ENCODE measurements at places on chromosomes 11 and 22.

GRCh38 chr22:19430890-19431541, 517 bp downstream of the HIRA start:
- DNase-seq = no peak

DNA sequence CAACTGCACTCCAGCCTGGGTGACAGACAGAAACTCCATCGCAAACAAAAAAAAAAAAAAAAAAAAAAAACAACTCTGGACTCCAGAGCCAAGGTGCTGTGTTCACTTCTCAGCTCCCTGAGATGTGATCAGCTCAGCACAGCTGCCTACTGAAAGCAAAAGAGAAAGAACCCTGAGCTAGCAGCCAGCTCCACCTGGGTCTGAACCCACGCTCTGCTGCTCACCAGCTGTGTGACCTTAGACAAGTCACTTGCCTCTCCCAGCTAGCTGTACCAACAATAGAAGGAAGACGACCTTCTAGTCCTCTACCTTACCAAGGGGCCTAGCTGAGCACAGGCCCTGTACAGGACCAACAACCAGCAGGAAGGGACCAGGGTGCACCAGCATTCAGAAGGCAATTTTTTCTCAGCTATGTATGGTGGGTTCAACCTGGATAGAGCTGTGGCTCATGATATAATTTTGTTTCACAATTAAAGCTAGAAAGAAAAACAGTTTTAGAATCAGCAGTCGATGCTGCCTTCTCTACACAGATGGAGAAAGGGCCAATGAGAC, 3.8 kb downstream of the DGCR2 start:
- no peak for DNase-seq

- no peak for DNase-seq
Observed at GRCh38 chr11:34223021-34223813, 117.8 kb downstream of the NAT10 start.

- no peak for DNase-seq
Observed at GRCh38 chr11:10730151-10730550, 20.9 kb upstream of the CTR9 start.

DNA sequence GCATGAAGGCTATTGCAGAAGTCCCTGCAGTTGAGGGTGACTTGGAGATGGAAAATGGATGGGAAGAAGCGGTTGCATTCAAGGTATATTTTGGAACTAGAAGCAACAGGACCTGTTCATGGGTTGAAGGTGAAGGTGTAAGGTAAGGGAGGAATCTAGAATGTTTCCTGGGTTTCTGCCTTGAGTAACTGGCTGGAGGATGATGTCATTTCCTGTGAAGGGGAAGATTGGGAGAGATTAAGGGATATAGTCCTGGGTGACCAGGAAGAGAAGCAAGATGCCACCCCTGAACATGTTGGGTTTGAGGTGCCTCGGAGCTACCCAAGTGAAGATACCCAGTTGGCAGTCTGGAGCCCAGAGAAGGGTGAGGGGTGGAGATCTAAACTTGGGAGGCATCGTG, 12.1 kb upstream of the MOGAT2 start:
- DNase-seq = no peak

GRCh38 chr22:24330636-24331035, 60.0 kb downstream of the SPECC1L start:
- no peak for DNase-seq

DNA sequence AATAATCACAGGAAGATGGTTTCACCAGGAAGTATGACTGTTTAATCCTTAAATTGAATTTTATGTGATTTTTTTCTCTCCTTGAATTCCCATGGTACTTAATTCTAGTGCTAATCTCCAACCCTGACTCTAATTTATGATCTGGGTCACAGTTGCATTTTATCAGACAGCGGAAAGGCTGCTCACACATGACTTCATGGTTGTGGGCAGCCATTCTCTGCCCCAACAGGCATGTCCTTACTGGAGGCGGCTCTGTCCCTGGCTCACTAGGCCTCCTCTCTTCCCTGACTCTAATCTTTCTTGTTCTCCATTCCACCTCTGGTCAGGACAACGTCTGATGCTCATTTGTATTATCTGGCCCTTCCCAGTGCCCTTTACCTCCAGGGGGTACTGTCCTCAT, 184.4 kb downstream of the CHST1 start:
- DNase-seq = no peak

DNA sequence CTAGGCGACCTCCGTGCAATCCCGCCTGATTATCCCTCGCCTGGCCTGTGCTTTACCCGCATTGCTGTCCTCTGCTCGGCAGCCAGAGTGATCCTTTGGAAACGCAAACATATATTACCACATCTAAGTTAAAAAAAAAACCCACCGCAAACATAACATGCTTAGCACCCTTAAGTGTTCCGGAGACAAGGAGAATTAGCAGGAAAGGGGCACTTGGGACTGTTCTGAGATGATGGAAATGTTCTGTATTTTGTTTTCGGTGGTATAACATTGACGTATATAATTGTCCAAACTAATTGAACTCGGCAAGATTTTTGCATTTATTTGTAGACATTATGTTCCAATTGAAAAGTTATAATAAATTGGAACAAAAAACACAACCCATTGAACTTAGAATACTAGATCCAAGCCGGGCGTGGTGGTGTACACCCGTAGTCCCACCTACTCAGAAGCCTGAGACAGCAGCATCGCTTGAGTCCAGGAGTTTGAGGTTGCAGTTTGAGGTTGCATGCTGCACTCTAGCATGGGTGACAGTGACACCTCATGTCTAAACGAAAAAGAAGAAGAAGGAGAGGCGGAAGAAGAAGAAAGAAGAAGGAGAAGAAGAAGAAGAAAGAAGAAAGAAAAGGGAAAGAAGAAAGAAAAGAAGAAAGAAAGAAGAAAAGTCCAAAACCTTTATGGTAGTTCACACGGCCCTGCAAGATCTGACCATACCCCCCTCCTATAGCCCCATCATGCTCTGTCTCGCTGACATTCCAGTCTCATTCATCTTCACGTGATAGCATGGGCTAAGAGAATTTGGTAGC, 604 bp upstream of the POLR3H start:
- no peak for DNase-seq

All from kidney glomerular epithelial cell (primary cell).